ENCODE measurements at places on chromosomes 11 and 22.

- peak; percentile 50 for DNase-seq
Observed at GRCh38 chr11:64004590-64004984, 18.3 kb downstream of the OTUB1 start.

GRCh38 chr11:30434901-30435300 is 112.0 kb downstream of the ARL14EP start:
- DNase-seq, result no peak

DNA sequence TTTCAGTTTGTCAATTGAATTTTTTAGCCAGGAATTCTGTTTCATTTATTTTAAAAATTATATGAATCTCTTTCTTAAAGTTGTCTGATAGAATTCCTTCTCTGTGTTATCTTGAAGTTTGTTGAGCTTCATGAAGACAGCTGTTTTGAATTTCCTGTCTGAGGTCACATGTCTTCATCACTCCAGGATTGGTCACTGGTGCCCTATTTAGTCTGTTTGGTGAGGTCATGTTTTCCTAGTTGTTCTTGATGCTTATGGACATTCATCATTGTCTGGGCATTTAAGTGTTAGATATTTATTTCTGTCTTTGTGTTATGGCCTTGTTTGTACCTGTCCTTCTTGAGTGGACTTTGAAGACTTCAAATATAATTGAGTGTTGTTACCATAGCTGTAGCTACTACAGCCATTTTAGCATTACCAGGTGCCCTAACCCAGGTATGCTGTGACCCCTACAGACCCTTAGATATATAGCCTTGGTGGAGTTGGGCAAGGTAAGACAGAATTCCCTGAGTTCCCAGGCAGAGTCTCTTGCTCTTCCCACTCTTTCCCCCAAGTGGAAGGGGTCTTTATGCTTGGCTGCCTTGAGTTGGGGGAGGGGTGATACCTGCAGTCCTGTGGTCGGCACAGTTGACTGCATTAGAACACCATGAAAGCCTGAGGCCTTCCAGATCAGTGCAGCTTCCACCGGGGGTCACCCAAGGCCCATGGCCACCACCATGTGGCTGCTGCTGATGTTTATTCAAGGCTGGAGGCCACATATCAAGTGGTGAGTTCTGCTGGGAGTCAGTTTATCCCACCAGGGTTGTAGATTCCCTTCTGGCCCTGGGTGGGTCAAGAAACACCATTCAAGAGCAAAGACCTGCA is 229.6 kb downstream of the DYNC2H1 start:
- DNase-seq, result peak; percentile 61

DNA sequence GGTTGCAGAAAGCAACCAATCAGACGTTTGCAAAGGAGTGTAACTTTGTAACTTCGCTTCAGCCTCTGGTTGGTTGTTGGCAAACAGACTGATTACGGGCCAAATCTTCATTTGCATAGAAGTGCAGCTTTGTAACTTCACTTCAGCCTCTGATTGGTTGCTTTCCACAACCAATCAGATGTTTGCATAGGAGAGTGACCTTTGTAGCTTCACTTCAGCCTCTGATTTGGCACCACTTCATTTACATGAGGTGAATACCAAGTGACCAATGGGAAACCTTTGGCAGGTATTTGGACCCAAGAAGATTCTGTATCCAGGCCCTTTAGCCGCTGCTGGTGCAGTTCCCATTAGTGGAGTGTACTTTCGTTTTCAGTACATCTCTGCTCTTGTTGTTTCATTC is 16.0 kb downstream of the USP47 start:
- no peak for DNase-seq

GRCh38 chr22:44274918-44275630 is 37.7 kb downstream of the SHISAL1 start:
- no peak for DNase-seq

GRCh38 chr11:64334764-64335735 is 5.0 kb upstream of the CCDC88B start:
- peak; percentile 97 for DNase-seq

- peak; percentile 87 for DNase-seq
Observed at GRCh38 chr11:26820739-26821138, 98.9 kb upstream of the SLC5A12 start.

GRCh38 chr11:27112946-27113345 is 72.3 kb downstream of the BBOX1 start:
- peak; percentile 30 for DNase-seq

DNA sequence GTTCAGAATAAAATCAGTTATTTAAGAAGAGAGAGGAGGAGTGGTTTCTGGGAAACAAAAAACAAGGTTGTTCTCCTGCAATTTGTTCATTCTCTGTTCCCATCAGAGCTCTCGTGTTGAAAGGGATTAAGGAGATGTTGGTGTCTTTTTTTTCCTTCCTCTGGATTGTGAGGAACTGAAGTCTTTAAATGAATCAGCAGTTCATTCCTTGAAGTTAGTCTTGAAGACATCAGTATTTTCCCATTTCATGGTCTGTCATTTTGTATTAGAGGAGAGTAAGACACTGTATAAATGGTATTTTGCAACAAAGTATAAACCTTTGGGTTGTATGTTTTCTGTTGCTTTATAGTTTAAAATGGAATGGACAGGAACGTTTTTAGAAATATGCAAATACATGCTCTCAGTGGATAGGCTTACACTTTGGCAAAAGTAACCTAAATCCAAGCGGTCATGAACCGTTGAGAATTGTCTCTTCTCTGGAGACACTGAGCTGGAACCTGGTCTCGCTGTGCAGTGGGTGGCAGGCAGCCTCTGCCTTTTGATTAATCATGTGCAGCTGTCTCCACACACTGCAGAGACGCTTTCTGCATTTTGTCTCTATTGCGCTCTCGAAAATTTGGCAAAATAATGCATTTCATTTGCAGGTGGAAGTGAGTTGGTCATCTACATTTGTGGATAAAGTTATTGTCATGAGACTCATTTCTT is 33.0 kb downstream of the SAMM50 start:
- no peak for DNase-seq

- DNase-seq, result peak; percentile 44
Observed at GRCh38 chr11:111604392-111605009, 2.3 kb downstream of the SIK2 start.

DNA sequence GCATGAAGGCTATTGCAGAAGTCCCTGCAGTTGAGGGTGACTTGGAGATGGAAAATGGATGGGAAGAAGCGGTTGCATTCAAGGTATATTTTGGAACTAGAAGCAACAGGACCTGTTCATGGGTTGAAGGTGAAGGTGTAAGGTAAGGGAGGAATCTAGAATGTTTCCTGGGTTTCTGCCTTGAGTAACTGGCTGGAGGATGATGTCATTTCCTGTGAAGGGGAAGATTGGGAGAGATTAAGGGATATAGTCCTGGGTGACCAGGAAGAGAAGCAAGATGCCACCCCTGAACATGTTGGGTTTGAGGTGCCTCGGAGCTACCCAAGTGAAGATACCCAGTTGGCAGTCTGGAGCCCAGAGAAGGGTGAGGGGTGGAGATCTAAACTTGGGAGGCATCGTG is 12.1 kb upstream of the MOGAT2 start:
- no peak for DNase-seq

- DNase-seq, result peak; percentile 49
Observed at GRCh38 chr11:104892723-104893511, 5.3 kb downstream of the CASP12 start.

DNA sequence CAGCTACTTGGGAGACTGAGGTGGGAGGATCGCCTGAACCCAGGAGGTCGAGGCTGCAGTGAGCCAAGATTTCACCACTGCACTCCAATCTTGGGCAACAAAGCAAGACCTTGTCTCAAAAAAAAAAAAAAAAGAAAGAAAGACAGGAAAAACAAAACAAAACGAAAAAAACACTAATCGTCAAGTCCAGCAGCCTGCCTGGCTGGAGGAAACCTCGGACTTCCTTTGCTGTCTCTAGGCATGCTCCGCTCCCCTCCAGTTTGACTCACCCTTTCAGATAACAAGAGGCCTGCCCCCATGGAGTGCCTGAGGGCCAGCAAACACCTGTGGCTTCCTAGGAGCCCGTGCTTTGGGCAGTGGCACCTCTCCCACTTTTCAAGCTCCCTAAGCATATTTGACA is 28.8 kb upstream of the CHKA start:
- DNase-seq, result no peak

GRCh38 chr22:31491218-31491962 is 1.7 kb upstream of the EIF4ENIF1 start:
- DNase-seq, result no peak

DNA sequence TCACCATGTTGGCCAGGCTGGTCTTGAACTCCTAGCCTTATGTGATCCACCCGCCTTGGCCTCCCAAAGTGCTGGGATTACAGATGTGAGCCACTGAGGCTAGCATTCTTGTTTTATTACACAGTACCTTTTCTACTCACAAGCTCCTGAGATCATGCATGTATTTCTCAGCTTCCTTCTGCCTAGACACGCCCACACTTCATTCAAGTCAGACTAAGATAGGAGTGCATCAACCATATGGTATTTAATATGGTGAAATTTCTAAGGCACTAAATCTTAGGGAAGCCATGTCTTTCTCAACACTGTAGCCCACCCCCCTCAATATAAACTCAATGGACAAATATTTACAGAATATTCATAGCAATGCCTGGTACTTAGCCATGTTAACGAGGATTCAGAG is 62.1 kb downstream of the SLC25A17 start:
- DNase-seq, result peak; percentile 56

- DNase-seq, result peak; percentile 79
Observed at GRCh38 chr11:18312663-18313420, 9.1 kb downstream of the HPS5 start.

DNA sequence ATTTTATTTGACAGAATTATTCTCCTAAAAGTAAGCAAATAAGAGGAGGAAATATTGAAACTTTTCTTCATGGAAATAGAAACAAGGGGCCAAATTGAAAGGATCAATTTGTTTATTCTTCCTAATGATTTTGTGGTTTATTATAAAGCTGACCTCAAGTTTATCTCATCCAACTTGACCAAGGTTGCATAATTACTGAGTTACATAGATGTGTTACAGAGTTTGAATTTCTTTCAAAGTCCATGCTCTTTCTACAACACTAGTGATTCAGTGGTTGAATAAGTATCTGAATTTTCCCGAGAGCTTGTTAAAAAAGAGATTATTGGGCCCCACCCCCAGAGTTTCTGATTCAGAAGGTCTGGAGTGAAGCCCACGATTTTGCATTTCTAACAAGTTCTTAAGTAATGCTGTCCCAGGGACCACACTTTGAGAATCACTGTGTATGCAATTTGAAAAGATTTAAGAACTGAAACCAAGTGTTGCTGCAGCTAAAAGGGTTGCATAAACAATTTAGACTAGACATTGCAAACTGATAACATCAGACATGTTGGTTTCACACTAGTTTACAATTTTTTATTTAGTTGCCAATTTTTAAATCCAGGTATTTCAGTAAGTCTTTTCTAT is 485.7 kb upstream of the ANO5 start:
- no peak for DNase-seq

DNA sequence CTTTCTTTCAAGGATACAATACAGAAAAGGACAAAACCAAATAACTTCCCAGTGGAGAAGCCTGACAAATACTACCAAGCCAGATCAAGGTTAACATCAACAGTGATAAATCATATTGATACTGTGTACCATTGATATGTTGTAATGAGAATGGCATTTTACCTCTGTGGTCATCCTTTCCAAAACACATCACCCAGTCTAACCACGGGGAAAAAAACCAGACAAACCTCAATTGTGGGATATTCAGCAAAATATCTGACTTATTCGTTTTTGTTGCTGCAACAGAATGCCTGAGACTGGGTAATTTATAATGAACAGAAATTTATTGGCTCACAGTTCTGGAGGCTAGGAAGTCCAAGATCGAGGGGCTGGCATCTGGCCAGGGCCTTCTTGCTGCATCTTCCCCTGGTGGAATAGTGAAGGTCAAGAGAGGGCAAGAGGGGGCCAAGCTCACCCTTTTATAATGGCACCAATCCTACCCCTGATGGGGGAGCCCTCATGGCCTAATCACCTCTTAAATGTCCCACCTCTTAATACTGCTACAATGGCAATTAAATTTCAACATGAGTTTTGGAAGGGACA is 66.1 kb downstream of the FAM76B start:
- DNase-seq, result no peak

GRCh38 chr22:46098525-46099475 is 51.5 kb upstream of the PPARA start:
- DNase-seq, result no peak

GRCh38 chr11:106061249-106061784 is 15.8 kb downstream of the KBTBD3 start:
- no peak for DNase-seq

DNA sequence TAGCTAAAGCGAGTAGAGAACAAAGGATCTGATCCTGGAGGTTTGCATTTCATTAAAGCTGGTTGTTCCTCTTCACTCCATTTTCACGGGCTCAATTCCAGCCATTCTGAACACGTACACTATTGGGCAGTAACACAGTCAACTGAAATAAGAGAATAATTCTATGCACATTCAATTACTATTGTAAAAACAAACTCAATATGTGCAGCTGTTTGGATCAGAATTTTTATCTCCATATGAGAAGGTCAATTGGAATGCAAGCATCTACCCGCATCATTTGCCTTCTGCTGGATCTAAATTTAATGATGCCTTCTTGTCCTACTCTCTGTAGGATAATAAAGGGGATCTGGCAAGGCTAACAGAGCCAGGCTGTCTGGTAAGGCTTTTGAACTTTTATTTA is 562.8 kb upstream of the CCDC179 start:
- DNase-seq, result peak; percentile 57

- DNase-seq, result no peak
Observed at GRCh38 chr11:107653076-107653475, 58.8 kb downstream of the SLN start.

GRCh38 chr22:37141971-37142370 is 7.7 kb downstream of the IL2RB start:
- no peak for DNase-seq

GRCh38 chr11:111748035-111748804 is 18.0 kb downstream of the PPP2R1B start:
- DNase-seq, result no peak

DNA sequence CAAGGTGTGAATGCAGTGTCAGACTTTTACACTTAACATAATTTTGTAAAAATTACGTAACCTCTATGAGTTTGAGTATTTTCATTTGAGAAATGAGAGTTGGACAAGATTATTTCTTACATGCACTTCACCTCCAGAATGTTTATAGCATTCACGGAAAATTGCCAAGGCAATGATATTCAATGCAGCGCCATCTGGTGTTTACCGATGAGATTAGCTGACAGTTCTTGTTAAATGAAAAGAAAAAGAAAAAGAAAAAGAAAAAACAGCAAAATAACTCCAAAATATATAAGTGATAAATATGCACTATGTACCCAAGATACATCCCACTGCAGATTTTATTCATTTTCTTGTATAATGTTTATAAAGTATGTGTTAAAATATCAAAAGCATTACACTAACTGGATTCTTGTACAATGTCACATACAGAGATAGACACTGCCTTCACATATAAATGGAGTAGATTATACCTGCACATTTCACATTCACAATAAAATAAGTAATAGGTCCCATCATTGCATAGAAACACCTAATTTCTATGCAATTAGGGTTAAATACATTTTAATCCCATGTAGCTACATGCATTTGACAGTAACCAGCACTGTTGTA is 976.3 kb upstream of the FAT3 start:
- peak; percentile 57 for DNase-seq

DNA sequence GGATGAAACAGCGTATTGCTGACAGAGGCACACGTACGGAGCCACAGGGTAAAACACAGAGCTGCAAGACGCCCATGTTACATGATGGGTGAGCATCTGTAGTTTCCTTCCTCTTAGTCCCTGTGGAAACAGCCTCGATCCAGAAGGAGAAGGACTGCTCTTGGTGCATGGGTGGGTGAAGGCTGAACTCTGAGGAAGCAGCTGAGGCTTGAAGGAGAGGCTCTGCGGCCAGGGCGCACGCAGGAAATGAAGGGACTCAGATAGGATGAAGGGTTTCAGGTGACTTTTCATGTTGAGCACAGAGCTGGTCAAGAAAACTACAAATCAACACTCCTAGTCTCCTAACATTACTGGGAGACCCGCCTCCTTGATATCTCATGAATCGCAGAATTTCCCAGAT is 65.7 kb upstream of the ADA2 start:
- no peak for DNase-seq

All from fibroblast of skin of right biceps (primary cell).